ENCODE measurements at places on chromosomes 4 and X.

GRCh38 chr4:71236226-71236625 lies 102.6 kb upstream of the SLC4A4 start:
- DNase-seq: no peak

- DNase-seq: no peak
Measured at GRCh38 chr4:165383591-165384073, 4.8 kb downstream of the CPE start.

GRCh38 chr4:147546349-147546748 lies 65.5 kb downstream of the EDNRA start:
- DNase-seq: no peak

- DNase-seq: no peak
Measured at GRCh38 chrX:140355429-140355828, 149.4 kb downstream of the SOX3 start.

- no peak for DNase-seq
Measured at GRCh38 chr4:185304944-185305690, 90.6 kb downstream of the LRP2BP start.

DNA sequence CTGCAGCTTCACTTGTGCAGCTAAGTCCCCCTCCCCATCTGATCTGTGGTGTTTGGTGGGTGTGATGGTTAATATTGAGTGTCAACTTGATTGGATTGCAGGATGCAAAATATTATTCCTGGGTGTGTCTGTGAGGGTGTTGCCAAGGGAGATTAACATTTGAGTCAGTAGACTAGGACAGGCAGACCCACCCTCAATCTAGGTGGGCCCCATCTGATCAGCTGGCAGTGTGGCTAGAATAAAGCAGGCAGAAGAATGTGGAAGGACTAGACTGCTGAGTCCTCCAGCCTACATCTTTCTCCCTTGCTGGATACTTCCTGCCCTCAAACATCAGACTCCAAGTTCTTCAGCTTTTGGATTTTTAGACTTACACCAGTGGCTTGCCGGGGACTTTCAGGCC lies 103.5 kb upstream of the BOD1L1 start:
- DNase-seq: no peak

- no peak for DNase-seq
Measured at GRCh38 chrX:6228720-6229119, at the start of gene NLGN4X. TSS of gene NLGN4X (minus strand) at chrX:6228867. CDS start at chrX:6151466, 77,401 bp downstream.

GRCh38 chrX:69076088-69076487 lies 89.2 kb downstream of the PJA1 start:
- no peak for DNase-seq

GRCh38 chr4:139015948-139016471 lies 429 bp downstream of the NOCT start:
- DNase-seq: no peak

DNA sequence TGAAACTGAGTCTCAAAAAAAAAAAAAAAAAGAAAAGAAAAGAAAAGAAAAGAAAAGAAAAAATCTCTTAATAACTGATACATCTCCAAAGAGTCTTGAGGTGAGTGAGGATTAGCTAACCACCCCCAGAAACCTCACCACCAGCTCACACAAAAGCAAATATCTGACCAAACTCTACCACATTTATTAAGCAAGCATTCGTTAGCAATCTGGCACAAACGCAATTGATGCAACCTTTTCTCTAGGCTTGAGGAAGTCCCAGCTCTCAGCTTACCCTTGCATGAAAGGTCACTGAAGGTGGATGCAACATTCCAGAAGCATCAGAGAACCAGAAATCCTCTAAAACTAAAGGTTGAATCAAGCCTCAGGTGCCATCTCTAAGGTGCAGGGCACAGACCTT lies 231.9 kb upstream of the BCOR start:
- DNase-seq: no peak

DNA sequence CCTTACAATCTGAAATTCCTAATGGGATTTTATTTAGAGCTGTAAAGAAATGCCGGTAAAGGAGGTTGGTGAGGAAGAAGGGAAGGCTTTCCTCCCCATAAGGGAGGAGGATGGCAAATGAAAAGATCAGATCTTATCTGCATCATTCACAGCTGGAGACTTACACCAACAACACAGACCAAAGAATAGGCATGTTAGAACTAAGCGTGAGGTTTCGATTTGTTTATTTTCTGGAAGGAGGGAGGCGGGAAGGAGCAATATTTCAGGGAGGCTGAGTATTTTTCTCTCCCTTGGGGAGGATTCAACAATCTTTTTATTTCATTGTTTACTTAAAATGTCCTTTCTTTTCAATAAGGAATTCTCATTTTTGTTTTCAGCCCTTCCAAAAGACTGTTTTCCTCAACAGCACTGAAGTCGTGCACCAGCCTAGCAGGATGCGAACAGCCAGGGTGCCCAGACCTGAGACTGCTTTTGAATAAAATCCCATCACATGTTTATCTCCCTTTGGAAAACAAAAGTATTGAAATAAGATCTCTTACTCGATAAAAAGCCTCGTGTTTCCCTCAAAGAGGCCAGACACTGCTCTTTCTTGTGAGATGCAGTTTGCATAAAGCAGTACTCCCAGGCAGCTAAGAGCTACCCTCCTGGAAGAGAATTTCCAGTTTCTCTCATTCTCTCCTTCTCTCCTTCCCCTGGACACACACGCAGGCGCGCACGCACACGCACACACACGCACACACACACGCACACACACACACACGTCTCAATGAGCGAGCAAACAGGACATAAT lies 236.1 kb downstream of the MGST2 start:
- DNase-seq: no peak

- no peak for DNase-seq
Measured at GRCh38 chrX:79336869-79337815, 30.0 kb downstream of the ITM2A start.

- DNase-seq: no peak
Measured at GRCh38 chr4:101221294-101221693, 126.0 kb downstream of the PPP3CA start.

- no peak for DNase-seq
Measured at GRCh38 chrX:136584545-136584944, 52.5 kb downstream of the VGLL1 start.

GRCh38 chr4:41432881-41433280 lies 105.1 kb upstream of the LIMCH1 start:
- DNase-seq: no peak

GRCh38 chr4:3792813-3793212 lies 26.6 kb downstream of the ADRA2C start:
- no peak for DNase-seq

DNA sequence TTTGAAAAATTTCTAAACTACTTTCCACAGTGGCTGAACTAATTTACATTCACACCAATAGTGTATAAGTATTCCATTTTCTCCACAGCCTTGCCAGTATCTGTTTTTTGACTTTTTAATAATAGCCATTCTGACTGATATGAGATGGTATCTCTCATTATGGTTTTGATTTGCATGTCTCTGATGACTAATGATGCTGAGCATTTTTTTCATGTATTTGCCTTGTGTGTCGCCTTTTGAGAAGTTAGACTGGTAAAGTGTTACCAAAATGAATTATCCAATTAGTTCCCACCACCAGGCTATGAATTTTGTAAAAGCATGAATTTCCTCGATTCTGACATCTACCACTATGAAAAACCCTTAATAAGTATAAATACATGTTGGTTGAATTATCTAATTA lies 242.2 kb upstream of the GK2 start:
- no peak for DNase-seq

GRCh38 chr4:113159942-113160545 lies 110.6 kb downstream of the ANK2 start:
- DNase-seq: no peak

DNA sequence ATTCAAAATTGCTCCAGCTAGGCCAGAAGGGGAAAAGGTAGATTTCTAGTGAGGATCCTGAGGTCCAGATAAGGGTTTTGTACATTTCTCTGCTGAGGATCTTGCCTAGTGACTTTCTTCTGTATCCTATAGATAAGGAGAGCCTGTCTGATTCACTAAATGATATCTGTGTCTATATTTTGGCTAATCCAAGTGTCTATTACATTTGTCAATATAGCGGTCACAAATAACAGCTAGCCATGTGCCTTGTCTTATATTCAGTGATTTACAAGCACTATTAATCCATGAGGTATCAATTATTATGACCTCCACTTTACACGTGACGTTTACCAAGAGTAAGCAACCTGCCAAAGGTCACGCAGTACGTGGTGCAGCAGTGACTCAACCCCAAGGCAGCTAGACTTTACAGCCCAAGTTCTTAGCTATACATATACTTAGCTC lies 41.6 kb downstream of the TMEM165 start:
- no peak for DNase-seq

DNA sequence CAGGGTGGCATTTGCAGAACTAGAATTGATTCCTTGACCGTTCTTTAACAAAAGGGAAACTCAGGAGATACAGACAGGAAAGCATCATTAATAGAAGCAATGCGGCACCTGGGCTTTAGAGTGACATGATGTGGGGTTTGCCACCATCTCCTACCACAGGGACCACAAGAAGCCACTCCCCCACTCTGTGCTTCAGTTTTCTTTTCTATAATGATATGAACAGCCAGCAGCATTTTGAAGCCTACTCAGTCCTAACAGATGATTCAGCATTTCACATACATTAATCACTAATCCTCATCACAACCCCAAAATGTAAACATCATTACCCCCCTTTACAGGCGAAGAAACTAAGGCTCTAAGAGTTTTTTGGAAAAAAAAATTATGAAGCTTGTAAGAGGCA lies 22.9 kb downstream of the CCDC149 start:
- no peak for DNase-seq

DNA sequence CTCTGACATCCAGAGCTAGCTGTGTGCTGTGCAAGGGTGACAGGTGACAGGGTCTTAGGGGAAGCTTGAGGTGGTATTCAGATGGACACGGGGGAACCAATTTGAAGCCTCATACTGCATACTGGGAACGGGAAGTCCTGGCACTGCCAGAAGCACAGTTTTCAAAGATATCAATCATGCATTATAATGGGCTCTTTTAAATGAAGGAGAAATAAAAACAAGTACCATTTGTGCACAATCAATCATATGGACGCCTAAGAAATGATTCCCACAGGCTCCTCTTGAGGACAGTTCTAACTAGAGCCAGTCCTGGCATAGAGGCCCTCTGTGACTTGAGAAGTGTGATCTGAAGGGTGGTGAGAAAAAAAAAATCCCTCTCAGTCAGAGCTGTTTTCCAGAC lies 50.9 kb downstream of the TSC22D3 start:
- DNase-seq: no peak

DNA sequence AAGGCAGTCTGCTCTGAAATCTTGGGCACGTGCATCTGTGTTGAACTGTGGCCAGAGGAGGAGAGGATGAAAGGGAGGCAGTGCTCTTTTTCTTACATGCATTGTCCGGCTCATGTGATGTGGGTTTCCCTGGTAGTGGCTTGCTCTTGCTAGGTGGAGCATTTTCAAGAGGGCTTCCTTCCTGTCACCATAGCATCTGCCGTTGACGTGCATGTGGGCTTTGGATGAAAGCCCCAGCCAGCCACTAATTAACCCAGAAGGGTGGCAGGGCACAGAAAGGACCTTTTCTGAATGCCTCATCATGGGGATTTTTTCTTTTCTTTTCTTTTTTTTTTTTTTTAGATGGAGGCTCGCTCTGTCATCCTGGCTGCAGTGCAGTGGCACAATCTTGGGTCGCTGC lies 121.3 kb downstream of the GPR143 start:
- peak; percentile 14 for DNase-seq

DNA sequence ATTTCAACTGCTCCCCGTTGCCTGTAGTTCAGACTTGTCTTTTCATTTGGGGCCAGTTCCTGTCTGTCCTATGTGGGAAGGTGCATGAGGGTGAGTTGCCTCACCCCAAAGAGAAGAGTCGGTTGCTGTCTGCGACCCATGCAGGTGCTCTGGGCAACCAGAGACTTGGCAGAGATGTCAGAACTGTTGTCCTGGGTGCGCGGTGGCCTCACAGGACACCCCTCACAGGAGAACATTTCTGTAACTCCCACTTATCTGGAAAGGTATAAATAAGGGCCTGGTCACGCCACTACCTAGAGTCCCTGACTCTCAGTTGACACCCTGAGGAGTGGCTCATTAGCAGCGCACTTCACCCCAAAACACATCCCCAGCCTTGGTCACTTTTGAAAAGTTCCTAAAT lies 9.7 kb upstream of the NAT8L start:
- DNase-seq: no peak

DNA sequence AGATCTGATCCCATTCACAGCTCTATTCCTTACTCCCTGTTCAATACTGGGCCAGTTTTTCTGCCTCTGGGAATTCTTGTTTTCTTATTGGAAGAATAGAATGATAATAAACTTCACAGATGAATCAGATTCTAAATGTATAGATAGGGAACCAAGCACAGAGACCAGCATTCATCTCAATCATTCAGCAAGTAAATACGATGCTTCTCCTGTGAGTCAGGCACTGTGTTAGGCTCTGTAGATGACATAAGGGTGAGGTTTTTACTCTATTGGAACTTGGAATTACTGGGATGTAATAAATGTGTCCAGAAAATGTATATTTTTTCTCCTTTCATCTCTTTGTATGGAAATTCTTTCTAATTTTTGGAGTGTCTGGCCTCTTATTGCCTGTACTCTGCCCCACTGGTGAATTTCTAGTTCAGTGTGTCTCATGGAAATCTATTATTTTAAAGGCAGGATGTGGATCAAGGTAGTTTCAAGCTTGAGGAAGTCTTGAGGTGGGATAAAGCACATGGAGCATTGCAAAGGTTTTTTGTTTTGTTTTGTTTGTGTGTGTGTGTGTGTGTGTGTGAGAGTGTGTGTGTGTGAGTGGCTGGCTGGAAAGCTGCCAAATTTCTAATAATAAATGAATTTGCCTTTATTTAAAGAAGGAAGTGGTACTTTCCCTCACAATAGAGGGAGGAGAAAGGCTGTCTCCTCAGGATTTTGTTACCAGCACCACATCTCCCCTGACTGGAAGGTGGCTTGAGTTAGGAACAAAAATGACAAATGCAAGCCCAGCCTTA lies 117.9 kb upstream of the HS3ST1 start:
- DNase-seq: no peak

- DNase-seq: no peak
Measured at GRCh38 chr4:68954126-68954525, 2.5 kb upstream of the UGT2A3 start.

DNA sequence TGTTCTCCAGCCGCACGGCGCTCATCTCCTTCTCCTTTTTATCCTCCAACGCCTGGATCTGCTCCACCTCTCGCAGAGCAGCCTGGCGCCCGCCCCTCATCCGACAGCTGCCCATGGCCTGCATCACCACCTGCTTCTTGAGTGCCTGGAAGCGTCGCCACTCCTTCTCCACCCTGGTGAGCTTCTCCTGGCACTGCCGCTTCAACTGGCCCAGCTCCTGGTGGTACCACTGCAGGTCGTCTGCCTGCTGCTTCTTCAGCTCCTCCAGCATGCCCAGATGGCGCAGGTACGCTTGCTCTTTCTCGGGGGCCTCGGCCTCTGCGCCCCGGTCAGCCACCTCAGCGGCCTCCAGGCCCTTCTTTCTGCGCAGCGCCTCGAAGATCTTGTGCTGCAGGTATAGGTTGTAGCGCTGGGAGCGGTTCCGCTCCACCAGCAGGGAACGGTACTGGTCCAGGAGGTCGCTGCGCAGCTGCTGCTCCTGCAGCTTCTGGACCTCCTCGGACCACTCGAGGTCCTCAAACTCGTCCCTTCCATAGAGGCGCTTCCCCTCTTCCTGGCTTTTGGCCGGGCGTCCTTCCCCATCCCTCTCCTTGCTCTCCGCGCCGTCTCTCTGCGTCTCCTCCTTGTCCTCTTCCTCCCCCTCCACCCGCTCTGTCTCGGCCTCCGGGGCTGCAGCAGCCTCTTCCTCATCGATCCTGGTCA lies 1.2 kb upstream of the TADA2B start:
- no peak for DNase-seq

- no peak for DNase-seq
Measured at GRCh38 chrX:22666441-22666840, 333.3 kb upstream of the DDX53 start.

GRCh38 chr4:91111556-91111955 lies 984.4 kb downstream of the CCSER1 start:
- no peak for DNase-seq
